ENCODE measurements at places on chromosomes 16 and 17.

DNA sequence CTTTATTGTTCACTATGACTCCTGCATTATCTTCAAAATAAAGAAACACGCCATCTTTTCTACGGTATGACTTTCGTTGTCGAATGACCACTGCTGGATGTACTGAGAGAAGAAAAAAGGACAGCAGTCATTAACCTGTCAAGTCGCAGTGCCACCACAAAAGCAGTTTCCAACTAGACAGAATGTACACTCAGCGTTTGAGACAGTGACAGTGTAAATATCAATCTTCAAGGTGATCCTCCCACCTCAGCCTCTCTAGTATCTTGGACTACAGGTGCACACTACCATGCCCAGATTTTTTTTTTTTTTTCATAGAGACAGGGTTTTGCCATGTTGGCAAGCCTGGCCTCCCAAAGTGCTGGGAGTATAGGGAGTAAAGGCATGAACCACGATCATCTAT lies 3.1 kb downstream of the RPL23 start:
- DNase-seq: no peak

GRCh38 chr17:4003131-4003500 lies 38.9 kb upstream of the ATP2A3 start:
- no peak for DNase-seq

GRCh38 chr17:16477255-16477654 lies 14.7 kb downstream of the LRRC75A start:
- no peak for DNase-seq

DNA sequence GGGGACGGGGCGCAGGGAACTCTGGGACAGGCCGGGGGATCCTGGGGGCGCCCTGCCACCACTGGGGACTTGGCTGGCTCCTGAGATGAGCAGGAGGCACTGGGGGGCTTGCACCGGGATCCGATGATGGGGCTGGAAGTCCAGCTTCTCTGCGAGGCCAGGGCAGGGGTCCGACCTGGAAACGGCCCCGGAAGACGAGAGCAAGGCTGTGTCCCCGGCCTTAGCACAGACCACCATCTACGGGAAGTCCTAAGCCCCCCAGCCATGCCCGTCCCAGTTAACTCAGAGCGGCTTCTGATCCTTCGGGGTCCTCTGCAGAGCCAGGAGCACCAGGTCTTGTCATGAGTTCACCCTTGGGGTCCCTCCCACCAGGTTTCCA lies 573 bp downstream of the CDT1 start:
- no peak for DNase-seq

DNA sequence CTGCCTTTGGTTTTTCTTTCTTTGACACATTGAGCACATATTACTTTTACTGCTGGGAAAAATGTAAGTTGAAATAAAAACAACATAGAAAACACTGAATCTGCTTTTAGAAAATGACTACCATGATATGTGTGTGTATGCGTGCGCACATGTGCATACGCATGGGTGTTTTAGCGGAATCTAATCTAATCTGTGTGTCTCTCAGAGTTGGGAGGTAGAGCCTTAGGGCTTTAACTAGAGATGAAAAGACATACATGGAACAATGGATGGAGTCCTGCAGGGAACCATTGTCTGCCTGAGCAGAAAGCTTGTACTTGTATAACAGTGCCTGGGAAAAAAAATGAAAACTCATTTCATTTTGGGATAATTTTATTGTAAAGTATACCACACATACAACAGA lies 12.4 kb downstream of the SLFN5 start:
- no peak for DNase-seq

DNA sequence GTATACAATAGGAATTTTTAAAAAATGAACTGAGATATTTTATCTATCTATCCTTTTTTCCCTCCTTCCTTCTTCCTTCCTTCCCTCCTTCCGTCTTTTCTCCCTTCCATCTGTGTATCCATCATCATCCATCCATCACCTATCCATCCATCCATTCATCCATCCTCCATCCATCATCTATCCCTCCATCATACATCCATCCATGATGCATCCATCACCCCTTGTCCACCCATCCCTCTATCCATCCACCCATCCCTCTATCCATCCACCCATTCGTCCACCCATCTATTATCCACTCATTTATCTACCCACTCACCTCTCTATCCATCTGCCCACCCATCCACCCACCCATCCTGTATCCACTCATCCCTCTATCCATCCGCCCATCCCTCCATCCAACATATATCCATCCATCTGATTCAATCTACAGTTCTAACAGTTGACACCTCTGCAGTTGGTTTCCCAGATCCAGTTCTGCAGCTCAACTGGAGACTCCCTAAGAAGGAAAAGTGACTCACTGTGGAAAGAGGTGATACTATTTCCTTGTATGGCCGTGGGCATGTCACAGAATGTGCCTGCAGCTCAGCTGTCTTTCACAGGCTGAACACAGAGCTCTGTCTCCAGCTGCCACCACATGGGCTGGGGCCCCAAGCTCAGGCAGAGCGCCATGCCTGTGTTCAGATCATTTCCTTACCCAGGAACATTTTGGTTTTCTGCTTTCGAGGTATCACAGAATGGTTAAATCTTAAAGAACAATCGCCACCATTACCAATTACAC lies 130.8 kb downstream of the XYLT1 start:
- DNase-seq: no peak

- no peak for DNase-seq
Measured at GRCh38 chr17:69466905-69467667, 52.6 kb downstream of the MAP2K6 start.

DNA sequence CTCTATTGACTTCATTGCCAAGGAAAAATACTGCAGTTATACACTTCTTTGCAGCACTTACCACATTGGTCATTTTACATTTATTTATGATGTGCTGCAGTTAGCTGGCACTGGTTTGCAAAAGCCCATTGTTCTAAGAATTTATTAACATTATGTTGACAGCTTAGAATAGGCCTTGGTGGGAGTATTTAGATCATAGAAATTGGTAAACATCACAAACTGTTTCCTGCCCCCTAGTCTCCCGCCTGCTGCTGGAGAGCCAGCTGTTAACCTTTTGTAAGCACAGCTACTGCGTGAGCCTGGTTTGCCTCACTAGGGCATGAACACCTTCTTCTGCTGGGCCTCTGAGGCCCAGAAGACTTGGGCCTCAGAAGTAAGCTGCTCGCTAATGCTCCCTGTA lies 651.4 kb upstream of the GOT2 start:
- DNase-seq: no peak

- DNase-seq: no peak
Measured at GRCh38 chr17:75783803-75784472, 668 bp upstream of the UNK start.

DNA sequence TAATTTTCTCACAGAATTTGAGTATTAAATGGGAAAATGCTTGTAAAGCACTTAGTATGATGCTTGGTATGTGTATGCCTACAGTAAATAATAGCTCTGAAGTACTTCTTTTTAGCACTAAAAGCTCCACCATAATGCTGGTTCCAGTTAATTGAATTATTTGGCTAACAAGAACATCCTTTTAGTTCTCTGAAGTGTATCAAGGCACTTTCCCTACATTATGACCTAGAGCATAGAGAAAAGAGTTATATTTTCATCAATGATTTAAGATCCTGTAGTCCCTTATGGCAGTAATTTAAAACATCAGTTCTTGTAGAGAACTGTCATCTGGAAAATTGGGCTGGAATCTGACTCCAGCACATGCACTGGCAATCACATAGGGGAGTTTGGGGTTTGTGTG lies 21.9 kb upstream of the PHAF1 start:
- DNase-seq: no peak

DNA sequence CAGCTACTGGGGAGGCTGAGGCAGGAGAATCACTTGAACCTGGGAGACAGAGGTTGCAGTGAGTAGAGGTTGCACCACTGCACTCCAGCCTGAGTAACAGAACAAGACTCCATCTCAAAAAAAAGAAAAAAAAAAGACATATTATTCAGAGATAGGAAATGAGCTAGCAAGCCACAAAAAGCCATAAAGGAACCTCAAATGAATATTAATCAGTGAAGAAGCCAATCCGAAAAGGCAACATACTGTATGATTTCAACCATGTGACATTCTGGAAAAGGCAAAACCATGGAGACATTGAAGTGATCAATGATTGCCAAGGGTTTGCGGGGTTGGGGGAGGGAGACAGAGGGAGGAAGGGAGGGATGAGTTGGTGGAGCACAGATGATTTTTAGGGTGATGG lies 8.4 kb upstream of the EXOC7 start:
- no peak for DNase-seq

DNA sequence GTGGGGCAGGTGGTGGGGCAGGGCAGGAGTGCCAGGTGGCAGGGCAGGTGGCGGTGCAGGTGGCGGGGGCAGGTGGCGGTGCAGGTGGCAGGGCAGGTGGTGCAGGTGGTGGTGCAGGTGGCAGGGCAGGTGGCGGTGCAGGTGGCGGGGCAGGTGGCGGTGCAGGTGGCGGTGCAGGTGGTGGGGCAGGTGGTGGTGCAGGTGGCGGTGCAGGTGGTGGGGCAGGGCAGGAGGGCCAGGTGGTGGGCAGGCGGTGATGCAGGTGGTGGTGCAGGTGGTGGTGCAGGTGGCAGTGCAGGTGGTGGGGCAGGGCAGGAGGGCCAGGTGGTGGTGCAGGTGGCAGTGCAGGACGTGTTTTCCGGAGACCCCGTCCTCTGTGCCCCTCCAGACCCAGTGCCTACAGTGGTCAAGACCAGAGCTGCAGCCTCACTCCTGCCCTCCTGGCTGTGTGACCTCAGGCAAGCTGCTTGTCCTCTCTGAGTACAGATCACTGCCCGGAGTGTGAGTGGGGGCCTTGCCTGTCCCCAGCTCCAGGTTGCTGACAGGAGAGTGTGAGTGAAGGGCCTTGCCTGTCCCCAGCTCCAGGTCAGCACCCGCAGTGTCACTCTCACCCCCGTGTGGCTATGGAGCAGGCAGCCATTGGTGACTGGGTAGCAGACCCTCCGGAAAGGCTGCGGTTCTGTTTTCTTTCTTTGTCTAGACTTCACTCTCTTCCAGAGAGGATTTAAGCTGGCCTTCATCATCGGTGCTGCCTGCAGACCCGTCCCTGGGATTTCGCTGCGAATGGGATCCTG lies 16.1 kb upstream of the NPTX1 start:
- DNase-seq: no peak

- DNase-seq: no peak
Measured at GRCh38 chr17:40564195-40564882, 933 bp downstream of the CCR7 start.

DNA sequence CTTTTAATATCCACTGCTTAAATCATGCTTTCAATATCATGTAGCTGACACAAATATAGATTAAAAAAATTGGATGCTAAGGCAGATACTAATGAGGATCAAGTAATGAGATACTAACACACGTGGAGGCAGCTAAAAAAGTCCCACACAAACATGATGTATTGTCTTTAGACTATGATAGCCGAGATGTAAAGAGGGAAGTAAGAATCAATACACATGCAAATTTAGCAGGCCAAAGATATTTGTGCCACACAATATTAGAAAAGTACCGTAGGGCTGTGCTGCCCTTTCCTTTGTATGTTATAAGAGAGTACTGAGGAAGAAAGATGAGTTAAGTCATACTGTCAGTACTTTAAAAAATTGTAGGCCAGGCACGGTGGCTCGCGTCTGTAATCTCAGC lies 51.4 kb upstream of the STAC2 start:
- no peak for DNase-seq

GRCh38 chr17:17484451-17484899 lies 7.7 kb downstream of the MED9 start:
- peak; percentile 44 for DNase-seq

GRCh38 chr17:28874750-28875149 lies 19.9 kb downstream of the ERAL1 start:
- DNase-seq: no peak

DNA sequence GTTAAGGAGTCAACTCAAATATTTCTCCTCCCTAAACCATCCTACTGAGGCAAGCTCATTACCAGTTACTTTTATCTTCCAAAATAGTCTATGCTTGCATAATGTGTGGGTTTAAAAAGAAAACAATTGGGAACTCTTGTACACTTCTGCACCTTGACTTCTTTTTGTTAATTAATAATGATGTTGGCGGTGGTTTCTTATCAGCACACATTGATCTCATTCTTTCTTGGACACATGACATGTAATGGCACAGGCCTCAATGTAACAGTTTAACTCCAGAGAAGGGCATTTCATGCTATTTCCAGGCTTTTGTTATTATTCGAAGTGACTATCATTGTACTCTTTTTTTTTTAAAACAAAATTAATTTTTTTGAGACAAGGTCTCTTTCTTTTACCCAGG lies 7.8 kb downstream of the PLCG2 start:
- no peak for DNase-seq

DNA sequence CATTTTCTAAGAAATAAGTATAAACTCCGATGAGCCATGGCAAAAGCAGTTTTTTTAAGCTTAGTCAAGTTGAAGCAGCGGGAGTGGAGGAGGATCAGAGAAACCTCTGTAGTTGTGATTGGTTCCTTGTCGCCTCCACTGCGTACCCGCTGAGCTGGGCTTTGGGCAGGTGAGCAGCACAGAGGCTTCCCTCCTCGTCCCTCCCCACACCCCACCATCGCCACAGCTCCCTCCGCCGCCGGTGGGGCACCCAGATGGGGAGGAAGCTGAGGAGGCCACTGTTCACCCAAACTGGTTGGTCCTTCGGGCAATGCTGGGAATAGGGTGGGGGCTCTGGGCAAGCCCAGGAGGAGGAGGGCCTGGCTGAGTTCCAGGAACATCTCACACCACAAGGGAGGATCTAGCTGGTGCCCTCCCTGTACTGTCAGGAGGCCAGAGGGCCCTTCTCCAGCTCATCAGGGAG lies 5.2 kb upstream of the MRPL38 start:
- DNase-seq: no peak

DNA sequence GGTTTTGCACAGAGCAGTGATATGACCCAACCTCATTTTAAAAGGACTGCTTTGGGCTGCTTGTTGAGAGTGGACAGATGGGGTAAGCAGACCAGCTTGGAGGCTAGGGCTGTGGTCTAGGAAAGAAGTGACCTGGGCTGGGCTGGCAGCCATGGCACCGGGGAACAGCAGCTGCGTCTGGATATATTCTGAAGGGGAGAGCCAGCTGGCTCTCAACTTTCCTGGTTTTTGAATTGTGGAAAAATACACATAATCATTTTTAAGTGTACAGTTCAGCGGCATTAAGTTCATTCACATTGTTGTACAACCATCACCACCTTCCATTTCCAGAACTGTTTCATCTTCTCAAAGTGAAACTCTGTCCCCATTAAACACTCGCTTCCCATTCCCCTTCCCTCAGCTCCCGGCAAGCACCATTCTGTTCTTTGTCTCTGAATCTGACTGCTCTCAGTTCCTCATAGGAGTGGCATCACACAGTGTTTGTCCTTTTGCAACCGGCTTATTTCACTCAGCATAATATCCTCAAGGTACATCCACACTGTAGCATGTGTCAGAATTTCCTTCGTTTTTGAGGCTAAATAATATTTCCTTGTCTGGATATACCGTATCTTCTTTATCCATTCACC lies 113.2 kb downstream of the SPECC1 start:
- DNase-seq: peak; percentile 62

DNA sequence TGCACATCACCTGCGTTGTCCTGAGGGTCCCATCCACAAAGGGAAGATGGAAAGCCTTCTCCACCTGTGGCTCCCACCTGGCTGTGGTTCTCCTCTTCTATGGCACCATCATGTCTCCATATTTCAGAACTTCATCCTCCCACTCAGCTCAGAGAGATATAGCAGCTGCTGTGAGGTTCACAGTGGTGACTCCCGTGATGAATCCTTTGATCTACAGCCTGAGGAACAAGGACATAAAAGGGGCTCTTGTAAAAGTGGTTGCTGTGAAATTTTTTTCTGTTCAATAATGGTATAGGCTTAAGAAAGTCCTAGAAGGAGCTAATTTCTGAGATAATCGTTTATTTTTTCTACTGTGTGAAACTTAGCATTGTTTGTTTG lies 18.7 kb downstream of the ZNF200 start:
- no peak for DNase-seq
